ENCODE measurements at places on chromosomes 16 and 17.
A peak's percentile ranks its signal among the peaks of the same experiment; 100 is the strongest.

DNA sequence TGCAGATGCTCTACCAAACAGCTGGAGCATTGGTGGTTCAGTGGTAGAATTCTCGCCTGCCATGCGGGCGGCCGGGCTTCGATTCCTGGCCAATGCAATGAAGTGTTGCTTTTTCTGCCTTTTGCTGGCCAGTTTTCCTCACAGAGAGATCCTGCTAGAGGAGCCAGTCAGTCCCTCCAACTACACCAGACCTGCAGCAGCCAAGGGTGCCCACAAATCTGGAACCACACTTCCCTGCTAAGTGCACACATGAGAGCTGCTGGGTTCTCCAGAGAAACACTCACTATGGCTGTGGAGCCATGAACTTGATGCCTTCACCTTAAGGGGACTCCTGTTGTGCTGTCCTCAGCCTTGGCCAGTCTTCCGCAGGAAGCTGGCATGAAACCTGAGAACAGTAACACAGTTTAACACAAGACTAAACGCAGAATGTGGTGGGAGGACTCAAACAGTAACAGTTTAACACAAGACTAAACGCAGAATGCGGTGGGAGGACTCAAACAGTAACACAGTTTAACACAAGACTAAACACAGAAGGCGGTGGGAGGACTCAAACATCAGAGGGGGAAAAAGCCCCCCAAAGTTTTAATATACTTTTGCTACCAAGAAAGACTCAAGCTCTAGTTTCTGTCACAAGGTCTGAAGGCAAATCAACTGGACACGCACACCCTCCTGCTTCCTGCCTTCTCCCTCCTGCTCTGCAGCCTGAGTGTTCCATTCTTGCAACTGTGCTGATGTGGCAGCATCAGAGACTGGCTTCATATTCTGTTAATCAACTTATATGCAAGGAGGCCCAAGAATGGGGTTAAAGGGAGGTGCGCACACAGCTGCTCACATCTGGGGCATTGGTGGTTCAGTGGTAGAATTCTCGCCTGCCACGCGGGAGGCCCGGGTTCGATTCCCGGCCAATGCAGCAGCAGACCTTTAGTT, 12.0 kb downstream of the VAC14 start:
- no peak for DNase-seq

GRCh38 chr16:89964201-89964600, 15.6 kb downstream of the DEF8 start:
- no peak for DNase-seq

DNA sequence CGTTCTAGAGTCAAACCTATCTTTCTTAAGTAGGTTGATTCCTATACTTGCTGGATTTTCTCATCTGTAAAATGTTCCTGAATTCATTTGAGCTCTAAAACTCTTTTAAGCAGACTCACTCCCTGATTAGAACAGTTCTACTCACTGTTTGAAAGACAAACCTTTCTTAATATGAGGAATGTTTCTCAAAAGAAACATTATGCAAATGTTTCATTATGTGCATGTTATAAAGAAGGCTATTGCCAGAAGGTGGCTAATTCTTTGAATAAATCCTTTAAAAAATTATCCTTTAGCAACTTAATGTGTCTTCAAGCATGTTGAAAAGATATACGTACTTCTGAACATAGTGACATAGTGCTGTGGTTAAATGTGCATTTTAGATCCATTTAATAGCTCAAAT, 124.1 kb downstream of the CDH11 start:
- DNase-seq, result no peak

DNA sequence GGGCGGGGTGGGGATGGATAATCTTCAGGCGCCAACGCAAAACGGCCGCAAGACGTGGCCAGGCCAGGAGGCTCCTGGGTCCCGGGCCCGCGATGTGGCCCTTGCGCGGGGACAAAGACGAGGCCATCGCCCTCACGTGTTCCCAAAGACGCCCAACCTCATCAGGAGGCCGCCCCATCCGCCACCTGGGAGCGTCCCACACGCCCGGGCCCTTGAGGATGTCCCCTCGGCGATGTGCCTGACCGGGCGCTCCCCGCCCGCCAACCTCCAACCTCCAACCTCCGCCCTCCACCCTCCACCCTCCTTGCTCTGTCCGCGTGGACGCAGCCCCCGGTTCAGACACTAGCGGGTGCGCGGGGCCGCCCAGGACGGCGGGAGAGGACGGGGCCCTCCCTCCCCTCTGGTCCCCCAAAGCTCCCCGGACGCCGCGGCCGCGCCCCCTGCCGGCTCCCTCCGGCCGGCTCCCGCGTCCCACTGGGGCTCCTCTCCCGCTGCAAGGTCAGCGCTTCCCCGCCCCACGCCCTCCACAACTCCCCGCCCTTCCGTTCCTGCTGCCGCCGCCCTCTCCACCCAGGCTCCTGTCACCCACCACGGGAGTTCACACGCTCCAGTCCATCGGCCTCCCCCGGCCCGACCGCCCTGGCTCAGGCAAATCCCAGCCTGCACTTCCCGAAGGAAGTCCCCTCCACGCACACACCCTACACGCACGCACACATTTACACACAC, 250.8 kb upstream of the RPL38 start:
- DNase-seq, result no peak

DNA sequence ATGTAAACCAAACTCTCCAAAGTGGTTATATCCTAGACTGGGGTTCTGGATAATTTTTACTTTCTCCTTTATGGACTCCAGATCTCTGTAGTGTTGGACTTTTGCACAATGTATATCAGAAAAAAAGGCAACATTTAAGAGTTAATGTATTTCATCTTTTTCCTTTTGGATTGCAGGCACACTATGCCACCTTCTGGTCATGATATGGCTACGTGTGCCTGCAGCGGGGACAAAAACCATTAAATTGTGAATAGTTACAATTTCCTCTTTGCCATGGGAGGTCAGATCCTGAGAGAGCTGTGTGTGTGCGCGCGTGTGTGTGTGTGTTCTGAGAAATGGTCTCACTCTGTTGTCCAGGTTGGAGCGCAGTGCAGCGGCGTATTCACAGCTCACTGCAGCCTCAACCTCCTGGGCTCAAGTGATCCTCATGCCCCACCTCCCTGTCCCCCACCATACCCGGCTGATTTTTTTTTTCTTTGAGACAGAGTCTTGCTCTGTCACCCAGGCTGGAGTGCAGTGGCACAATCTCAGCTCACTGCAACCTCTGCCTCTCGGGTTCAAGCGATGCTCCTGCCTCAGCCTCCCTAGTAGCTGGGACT, 4.3 kb upstream of the SGF29 start:
- no peak for DNase-seq

- no peak for DNase-seq
Measured at GRCh38 chr16:9114842-9115241, 23.4 kb downstream of the HAPSTR1 start.

GRCh38 chr17:14833201-14833785, 431.8 kb downstream of the PMP22 start:
- DNase-seq, result no peak

DNA sequence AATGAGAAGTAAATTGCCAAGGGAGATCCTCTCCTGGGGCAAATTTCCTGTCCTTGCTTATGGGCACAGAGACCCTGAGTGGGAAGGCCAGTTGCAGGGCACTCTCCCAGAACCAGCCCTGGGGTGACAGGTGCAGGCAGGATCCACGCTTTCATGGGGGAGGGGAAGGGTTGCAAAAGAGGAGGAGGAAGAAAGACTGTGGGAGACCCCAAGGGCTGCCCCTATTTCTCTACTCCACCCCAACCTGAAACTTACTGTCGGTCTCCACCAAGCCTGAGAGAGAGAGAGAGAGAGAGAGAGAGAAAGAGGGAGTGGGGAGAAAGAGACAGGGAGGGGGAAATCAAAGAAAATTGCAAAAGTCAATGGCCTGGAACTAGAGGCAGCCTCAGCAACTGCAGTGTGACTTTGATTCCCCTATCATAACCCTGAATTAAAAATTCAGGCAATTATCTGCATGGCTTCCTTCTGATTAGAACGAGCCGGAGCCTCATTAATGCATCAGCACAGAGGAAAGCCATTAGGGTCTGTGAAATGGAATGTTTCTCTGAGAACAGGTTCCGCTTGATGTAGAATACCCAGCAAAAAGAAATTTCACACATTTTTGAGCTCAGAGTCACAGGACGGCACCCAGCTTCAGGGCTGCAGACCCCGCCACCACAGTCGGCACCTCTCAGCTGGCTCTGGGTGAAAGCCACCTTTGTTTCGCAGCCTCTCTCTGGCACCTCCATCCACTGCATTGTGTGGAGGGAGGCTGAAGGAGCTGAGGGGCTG, 45.1 kb upstream of the HNF1B start:
- DNase-seq, result no peak

DNA sequence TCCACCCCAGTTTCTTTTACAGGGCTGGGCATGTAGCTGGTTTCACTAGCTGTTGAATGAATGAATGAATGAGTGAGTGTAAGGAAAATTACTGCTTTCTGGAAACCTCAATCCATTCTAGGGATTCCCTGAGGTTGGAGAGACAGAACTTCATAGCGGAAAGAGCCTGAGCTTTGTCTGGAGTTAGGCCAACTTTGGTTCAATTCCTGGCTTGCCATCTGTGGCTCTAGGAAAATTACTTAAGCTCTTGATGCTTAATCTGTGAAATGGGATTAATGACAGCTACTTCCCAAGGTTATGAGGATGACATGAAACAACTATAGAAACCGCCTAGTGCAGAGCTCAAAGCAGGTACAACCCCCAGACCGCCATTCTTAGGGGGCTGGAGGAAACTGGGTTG, 76.3 kb upstream of the AXIN2 start:
- DNase-seq, result no peak

GRCh38 chr17:6507535-6507934, 48.8 kb downstream of the PITPNM3 start:
- DNase-seq, result no peak

GRCh38 chr16:13108126-13108525, 206.7 kb downstream of the SHISA9 start:
- DNase-seq, result no peak

DNA sequence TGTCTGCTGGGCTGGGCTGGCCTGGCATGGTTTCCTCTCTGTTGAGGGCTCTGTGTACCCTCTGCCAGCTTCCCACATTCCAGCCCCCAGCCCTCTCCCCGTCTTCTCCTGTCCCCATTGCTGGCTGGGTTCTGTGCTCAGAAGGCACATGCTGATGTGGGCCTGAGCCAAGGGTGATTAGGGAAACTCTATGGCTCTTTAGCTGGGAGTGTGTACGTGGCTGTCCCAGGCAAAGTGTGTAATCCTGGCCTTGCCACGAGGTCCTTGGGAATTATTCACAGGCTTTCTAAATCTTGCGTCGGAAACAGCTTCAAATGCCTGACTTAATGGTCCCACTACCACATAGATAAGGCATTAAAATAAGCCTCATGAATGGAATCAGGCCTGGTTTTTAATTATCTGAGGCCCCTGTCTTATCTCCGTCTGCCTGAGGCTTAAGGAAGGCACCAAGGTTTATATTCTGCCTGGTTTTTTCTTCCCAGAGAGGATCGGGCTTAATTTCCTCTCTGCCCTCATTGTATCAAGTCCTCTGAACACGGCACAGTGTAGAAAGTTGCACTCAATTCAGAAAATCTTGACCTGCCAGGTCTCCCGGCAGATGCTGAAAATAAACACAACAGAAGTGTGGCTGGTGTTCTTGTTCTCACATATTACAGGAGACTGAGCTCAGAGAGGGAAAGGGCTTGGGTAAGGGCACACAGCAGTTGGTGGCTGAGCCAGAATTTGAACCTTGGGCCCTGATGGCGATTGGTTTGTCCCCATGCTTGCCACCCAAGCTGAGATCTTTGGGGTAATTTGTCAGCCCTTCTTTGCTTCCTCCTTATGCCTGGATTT, 52.9 kb upstream of the LGALS9 start:
- DNase-seq, result no peak

DNA sequence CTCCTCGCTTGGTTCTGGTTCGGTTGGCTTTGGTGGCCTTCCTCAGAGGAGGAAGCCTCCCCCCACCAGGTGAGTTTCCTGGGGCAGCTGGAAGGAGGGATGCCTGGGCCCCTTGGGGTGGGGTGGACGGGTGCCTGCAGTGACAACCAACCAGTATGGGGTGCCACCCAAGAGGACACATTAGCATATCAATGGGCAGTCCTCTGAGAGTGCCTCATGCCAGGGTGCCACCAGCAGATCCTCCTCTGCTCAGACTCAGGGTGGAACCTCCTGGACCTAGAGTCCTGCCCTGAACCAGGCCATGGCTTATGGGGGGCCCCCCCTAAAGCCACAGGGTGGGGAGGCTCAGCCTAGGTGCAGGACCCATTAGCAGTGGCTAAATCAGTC, 2.7 kb downstream of the PPP1R1B start:
- no peak for DNase-seq

DNA sequence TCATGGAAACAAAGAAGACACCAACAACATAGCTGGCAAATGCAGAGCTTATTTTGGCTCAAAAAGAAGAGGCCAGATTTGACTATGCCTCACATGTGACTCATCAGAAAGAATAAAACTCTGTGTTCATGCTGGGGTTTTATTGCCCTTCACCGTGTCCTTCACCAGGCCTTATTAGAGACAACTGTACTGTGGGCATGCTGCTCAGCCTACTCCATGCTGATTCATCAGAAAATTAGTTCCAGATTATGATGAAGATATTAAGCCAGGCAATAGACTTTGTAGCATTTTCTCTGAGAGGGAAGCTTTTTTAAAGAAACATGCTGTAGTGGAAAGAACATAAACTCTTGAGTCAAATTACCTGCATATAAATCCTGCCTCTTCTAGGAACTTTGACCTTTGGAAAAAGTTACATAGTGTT, 89.8 kb downstream of the CYB561 start:
- DNase-seq, result no peak

- no peak for DNase-seq
Measured at GRCh38 chr16:27398894-27399853, 2.8 kb upstream of the IL21R start.

DNA sequence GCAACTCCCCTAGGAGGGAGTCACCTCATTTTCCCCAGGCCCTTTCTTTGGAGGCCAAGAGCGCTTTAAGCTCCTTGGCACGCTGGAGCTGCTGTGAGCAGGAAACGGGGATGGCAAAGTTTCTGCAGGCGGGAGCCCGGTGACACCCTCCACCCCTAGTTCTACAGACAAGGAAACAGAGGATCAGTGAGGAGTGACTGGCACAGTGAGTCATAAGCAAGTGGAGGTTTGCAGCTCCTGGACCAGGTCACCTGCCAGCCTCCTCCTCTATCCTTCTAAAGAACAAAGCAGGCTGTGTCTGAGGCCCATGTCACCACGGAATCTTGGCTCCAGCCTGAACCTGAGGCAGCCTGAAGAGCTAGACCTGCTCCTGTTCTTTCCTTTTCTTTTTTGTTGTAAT, 141.9 kb downstream of the TMEM132E start:
- no peak for DNase-seq

- DNase-seq, result no peak
Measured at GRCh38 chr16:8718851-8719680, 44.6 kb downstream of the ABAT start.

DNA sequence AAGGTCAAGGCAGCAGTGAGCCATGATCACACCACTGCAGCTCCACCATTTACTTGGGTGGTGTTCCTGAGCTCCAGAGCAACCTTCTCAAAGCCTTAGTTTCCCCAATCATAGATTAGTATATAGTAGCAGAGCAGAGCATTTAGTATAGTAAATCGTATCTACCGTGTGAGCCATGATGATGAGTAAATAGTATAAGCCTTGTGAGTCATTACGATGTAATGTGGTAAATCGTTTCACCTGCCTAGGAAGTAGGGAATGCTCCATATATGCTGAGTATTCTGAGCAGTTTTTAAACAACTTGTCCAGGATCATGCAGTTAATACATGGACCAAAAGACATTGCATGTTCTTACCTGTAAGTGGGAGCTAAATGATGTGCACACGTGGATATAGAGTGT, 66.4 kb downstream of the SCNN1B start:
- no peak for DNase-seq

GRCh38 chr17:58268774-58269556, 11.8 kb downstream of the MPO start:
- DNase-seq, result peak; percentile 4

- no peak for DNase-seq
Measured at GRCh38 chr16:49578435-49579024, 204.9 kb downstream of the C16orf78 start.

Data from heart left ventricle (tissue), 16 donors.